Hypothalamus (tissue), 51 donors: ENCODE measurements at places on chromosomes 11 and 22.

- DNase-seq = no peak
Measured at GRCh38 chr11:12674571-12674935, 332 bp downstream of the TEAD1 start.

GRCh38 chr11:73323464-73323863, 15.4 kb downstream of the ARHGEF17 start:
- peak; percentile 54 for DNase-seq

DNA sequence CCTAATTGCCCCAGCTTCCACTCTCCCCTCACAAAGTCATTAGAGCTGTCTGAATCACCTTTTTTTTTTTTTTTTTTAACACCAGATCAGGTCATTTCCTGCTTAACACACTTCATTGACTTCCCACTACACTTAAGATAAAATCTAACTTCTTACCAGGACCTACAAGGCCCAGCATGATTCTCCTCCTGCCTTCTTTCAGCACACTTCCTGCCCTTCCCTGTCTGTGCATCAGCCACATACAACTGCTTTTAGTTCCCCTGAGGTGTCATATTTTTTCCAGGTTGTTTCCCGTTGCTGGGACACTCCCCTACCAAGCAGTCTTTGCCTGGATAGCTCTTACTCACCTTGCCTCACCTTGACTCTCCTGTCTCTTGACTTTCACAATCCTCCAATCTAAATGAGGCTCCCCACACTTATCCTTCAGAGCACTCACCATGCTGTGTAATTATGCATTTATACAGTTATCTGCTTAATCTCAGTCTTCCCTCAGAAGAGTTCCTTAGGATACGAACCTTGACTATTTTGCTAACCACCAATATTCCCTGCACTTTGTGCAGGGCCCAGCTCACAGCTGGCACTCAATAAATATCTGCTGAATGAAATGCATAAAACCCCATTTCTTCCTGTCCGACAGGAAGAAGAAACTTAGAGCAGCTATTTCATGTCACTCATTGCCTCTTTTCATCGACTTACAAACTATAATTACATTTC, 96.6 kb upstream of the AKIP1 start:
- no peak for DNase-seq

DNA sequence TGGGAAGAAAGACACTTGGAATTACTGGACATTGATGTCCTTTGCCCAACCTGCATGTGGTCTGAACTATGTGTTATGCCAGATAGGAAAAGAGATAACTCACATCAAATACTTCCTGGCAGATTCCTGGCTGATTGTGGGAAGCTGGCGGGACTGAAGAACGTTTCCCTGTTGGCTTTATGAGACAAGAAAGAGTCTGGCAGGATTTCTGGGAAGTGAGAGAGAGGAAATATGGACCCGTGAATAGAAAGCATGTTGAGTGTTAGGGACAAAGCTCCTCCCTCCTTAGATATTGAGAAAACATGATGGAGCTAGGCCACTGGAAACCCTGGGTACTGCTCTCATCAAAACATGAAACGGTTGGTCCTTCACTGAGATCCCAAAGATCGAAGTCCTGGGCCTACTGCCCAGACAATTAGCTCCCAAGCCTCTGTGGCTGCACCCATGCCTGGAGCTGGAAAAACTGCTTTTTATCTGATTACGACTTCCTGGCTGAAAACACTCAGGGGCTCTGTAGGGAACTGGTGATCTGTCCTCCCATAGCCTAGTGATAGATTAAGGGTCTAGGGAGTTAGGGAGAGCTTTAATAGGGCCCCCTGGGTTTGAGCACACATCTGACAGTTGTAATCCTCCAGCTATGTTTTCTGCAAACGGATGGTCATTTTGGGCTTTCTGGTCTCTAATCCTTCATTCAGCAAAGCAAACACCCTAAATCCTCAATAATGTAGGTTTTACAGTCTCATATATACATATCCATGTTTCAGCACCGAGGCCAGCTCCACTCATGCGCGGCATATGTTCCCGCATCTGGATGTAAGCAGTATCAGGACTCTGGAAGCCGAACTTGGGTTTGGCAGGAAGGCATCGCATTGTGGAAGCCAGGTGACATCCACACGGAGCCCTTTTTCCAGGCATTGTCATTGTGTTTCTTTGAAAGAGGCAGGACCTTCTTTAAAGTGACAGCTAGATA, 6.1 kb upstream of the B3GAT1 start:
- no peak for DNase-seq

- DNase-seq = no peak
Measured at GRCh38 chr11:61532134-61533038, 23.8 kb downstream of the LRRC10B start.

DNA sequence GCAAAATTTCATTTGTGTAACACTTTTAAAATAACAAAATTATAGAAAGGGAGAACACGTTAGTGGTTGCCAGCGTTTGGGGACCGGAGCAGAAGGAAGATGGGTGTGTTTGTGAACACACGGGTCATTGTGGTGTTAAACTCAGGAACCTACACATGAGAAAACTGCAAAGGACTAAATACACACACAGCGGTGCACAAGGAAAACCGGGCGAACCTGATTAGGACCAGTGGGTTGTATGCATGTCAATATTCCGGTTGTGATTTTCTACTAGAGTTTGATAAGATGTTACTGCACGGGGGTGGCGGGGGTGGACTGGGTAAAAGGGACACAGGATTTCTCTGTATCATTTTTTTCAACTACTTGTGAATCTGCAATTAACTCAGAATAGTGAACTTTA, 351.2 kb downstream of the OPCML start:
- DNase-seq = no peak

DNA sequence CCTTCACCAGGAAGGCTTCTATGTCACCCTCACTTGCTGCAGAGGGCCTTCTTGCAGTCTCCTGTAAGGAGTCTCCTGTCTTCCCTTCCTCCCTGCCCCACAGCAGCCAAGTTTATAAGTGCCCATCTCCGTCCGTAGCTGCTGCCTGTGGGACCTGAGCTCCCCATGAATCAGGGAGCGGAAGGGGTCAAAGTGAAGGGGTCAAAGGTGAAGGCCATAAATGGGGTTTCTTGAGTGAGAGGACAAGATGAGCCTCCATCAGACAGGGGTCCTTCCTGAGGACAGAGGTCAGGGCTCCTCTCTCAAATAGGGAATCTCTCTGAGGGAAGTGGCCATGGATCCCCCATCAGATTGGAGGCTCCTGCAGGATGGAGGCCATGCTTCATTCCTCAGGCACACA, 44.4 kb downstream of the ARRB1 start:
- DNase-seq = no peak

- peak; percentile 26 for DNase-seq
Measured at GRCh38 chr11:18700375-18700774, 1.8 kb downstream of the TMEM86A start.

DNA sequence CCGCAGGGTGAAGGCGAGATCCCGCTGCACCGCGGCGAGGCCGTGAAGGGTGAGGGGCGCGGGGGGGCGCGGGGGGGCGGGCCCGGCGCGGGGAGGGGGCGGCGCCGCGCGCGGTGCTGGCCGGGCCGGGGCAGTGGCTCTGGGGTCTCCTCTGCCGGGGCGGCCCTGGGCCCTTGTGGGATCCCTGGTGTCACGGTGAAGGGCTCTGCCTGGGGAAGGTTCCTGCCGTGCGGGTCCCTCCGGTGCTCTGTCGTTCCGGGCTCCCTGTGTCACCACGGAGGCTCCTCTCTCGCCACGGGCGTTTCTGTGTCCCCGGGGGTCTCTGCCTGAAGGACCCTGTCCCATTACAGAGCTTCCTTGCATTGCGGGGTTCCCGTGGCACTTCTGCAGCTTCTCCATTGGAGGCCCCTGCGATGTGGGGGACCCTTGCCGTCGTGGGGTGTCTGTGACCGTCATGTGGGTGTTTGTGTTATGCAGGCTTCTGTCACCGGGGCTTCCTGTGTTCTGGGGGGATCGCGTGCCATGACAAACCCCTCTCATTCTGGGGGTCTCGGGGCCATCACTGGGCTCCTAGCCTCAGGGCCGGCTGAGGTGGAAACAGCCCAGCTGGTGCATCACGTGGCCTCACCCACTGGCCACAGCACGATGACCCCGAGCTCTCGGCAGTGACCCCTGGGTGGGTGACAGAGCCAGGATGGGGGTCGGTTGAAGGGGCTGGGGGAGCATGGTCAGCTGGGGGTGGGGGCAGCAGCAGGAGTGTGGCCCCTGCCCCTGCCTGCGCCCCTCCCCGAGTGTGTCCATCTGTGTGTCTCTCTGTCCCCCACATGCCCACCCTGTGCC, 25.3 kb downstream of the SHANK3 start:
- DNase-seq = no peak

DNA sequence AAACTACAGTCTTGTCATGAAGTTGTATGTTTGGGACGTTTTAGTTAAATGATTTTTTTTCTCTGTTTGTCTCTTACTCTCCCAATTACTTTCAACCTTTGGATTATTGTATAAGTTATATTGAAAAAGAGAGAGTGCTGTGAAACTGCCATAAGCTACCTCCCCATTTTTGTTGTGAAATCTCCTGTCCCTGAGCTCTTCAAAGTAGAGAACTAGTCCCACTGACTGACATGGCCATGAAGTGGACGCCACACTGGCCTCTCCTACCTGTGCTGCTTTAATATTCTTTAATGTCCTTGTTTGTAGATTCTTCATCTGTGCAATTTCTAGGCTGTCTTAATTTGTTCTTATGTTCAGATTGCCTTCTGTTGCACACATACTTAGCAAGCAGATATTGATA, 56.3 kb downstream of the PPFIA1 start:
- DNase-seq = no peak

DNA sequence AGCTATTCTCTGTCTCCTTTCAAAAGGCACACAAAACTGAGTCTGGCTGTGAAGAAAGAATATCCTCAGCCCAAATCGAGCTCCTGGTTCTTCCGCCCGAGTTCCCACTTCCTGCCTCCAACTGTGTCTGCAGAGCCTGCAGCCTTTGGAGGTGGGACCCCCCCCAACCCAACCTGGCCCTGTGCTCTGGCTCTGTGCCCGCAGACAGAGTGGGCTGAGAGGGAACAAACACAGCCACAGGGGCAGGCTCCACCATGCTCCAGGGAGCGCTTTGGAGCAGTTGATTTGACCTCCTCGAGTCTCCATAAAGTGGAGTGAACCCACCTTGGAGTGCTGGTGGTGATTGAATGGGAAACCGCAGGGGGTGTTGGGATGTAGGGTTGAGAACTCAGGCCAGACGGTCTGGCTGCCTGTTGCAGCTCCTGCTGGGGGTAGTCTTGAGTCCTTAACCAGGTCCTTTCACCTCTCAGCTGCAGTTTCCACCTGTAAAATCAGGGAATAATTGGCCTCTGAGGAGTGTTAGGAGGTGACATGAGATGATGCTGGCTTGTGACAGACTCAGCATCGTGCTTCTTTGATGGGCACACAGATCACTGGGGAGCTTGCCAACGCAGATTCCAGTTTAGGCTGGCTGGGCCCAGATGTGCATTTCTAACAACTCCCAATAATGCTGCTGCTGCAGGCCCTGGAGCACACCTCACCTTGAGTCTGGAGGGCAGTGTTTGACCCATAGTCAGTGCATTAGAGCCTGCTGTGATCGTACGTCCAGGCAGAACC, 11.4 kb downstream of the DAGLA start:
- DNase-seq = no peak

GRCh38 chr11:119842731-119843130, 113.7 kb upstream of the NECTIN1 start:
- DNase-seq = no peak

DNA sequence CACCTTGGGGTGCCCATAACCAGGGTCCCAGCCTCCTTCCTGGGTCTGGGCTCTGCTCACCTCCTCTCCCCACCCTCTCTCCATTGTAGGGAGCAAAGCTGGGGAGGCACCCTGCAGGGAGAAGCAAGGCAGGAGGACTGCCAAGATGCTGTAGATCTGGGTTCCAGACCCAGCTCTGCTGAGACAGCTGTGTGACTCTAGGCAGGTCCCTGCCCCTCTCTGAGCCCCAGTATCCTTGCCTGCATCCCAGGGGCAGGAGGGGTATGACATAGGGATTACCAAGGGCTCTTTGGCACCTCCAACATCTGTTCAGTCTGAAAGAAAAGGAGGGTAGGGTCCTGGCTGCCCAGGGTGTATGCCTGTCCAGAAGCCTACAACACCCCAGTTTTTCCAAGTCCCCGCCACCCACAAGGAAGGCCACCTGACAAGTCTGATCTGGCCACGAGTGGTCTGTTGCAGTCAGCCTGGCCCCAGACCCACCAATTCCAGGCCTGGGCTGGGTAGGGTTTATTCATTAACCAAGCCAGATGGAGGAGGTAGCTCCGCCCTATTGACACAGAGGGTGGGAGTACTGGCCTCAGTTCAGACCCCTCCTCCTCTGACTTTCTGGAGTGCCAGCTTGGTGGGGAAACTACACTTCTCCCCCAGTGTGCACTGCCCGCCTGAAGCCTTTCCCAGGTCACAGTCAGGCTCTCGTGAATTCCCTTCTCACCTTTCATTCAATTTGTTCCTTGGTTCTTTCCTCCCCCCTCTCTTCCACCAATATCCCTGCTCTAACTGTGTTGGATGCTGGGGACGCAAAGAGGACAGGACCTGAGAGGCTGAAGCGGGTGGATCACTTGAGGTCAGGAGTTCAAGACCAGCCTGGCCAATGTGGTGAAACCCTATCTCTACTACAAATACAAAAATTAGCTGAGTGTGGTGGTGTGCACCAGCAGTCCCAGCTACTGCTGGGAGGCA, 15.0 kb downstream of the STARD10 start:
- DNase-seq = no peak

DNA sequence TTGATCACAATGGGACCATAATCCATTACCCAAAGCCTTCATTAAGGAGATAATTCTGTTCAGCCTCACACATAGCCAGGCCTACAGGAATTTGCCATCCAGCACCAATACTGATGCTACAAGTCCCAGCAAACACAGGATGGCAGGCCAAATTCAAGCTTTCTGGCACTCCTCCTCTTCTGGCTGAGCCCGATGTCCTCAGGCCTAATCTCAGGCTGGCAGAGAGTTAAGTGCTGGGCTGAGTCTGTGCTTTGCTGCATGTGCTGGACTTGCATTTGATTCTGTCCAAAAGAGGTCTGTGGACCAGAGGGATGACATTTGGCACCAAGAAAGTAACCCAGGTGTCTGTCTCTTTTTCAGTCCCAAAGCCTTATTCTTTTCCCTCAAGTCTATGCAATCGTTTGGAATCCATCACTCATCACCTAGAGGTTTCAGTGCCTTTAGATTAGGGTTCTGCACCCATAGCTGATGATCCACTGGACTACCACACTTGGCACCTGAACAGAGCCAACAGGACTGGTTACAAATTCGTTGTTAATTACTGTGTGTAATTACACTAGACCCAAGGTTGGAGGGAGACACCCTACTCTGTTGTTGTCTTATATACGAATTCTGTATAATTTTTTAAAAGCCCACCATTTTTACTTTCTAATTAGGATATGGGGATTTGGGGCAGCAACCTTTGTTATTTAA, 19.4 kb upstream of the LIN7C start:
- DNase-seq = no peak

- DNase-seq = peak; percentile 21
Measured at GRCh38 chr22:39545386-39546365, 13.1 kb upstream of the RPS19BP1 start.

GRCh38 chr11:33540946-33541915, 159.4 kb downstream of the C11orf91 start:
- no peak for DNase-seq

DNA sequence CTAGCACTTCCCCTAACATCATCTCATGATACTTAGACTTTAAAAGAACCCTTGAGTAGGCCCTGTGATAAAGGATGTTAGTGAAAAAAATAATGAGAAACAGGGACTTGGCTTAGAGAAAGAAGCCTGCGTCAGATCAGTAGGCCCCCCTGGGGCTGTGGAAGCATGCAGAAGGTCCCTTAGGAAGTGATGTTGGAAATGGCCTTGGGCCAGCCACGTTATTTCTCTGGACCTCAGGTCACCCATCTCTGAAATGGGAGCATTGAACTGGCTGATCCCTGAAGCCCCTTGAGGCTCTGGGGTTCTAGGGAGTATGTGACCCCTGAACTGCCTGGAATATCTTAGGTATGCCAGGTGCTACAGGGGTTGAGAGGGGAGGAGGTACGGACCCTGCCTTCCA, 40.2 kb downstream of the MCM5 start:
- DNase-seq = no peak
